ENCODE measurements at places on chromosomes 12 and 14.

- DNase-seq = peak; percentile 95
Observed at GRCh38 chr14:68137704-68138619, 318.4 kb downstream of the RAD51B start.

DNA sequence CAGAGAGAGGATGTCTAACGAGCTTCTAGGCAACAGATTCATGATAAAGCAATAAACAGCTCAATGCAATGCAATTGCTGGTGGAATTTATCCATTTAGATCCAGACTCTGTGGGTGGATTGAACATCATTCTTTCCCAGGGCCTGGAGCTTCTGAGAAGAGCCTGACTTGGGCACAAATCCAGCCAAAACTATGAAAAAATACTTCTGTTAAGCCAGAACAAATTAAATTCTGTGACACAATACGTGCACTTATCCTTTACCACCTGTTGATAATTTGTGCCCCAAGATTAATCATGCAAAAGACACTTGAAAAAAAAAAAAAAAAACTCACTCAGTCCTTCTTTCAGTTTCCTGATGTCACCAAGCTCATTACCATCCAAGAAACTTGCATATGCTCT is 446.0 kb upstream of the DCN start:
- no peak for DNase-seq

GRCh38 chr12:11633968-11634367 is 15.5 kb upstream of the ETV6 start:
- no peak for DNase-seq

GRCh38 chr12:81284137-81284536 is 206.3 kb downstream of the ACSS3 start:
- peak; percentile 4 for DNase-seq

DNA sequence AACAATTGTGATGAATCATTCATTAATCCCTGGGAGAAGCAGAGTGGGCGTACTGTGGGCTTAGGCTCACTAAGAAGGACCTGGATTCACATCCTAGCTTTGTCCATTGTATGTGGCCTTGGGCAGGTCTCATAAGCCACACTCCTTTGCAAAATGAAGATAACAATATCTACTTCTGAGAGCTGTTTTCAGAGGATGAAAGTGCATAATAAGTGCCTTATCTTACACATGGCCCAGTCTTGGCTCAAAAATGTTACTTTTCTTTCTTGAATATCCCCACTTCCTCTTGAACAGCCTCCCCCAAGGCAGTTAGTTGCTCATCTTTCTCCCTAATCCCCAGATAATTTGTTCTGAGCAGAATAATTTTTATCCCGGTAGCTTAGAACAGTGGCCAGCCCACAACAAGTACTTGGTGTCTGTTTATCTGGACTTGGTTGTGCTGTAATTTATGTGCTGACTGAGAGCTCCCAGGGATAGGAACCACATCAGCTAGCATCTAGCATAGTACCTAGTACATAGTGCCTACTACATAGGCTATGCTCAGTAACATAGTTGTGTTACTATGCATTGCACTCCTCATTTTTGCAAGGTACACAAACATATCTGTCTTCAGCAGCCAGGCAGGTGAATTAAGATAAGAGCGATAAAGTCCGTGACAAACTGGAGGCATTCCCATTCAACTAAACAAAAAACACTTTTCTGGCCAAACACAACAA is 61.7 kb upstream of the NUDT4 start:
- DNase-seq = peak; percentile 31

- DNase-seq = no peak
Observed at GRCh38 chr14:23719225-23719985, 83.2 kb downstream of the DHRS2 start.

- peak; percentile 0 for DNase-seq
Observed at GRCh38 chr14:81062816-81063215, 107.4 kb downstream of the TSHR start.

DNA sequence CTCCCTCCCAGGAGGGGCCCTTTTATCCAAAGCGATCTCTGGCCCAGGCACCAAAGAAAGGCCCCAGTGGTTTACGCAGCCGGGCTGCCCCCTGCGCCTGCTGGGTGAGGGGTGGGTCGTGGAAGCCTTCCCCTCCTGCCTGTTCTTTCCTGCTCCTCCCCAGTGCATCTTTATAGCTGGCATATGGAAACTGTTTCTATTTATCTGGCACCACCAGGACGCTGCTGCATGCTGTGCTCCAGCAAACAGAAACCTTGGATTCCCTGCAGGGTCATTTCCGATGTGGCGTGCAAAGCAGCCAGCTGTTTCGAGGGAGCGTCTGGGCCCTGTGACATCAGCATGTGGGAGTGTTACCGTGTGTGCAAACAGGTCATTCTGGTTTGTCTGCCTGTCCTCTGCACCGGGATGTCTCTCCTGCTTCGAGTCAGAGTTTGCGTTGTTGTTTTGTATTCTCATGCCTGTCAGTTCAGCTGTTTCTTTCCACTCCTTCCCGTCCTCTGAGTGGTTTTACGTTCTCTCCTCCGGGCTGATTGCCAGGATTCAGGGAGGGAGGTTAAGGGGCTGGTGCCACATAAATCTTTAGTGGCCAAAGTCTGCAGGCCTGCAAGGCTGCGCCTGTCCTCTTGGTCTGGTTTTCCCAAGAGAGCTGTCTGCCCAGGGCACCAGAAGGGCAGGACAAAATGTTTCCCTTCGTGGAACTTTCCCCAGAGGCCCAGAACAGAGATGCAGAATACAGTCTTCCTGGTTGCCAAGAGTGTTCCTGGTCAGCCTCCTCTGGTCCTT is 24.6 kb downstream of the TPCN1 start:
- DNase-seq = peak; percentile 93

DNA sequence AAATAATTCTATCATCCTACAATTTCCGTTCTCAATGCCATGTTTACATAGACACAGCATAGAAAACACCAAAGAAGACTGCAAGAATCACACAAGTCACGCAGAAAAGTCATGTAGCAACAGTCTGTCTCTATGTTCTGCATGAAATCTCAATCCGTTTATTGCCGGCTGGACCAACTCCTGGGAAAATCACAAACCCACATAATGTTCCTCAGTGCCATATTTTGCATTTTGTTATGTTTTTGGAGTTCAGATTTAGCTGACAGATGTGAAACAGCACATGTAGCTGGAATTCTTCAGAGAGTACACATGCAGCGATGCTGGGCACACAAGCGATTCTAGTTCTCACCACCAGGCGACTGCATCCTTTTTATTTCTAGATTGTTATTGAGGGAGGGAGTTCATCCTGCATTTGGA is 193.1 kb downstream of the APAF1 start:
- peak; percentile 2 for DNase-seq

GRCh38 chr12:108665608-108666202 is 32.0 kb upstream of the SELPLG start:
- no peak for DNase-seq

GRCh38 chr14:86787717-86788116 is 1205.3 kb downstream of the GALC start:
- DNase-seq = peak; percentile 65

DNA sequence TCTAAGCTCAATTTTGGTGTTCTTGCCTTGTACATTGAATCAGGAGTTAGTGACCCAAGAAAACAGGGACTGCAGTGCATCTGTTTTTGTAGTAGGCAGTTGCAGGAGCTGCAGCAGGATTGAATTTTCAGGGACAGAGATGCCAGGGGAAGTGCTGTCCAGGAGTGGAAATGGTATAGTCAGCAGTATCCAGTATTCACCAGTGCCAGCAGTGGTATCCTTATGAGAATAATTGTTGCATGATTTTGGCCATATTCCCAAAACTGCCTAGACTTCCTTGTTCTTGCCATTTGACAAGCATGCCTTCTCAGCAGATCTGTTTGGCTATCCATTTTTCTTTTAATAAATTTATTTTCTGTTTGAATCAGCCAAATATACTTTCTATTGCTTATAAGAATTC is 18.6 kb upstream of the ABCD2 start:
- DNase-seq = no peak

- peak; percentile 27 for DNase-seq
Observed at GRCh38 chr14:58978343-58978742, 210.1 kb upstream of the DAAM1 start.

DNA sequence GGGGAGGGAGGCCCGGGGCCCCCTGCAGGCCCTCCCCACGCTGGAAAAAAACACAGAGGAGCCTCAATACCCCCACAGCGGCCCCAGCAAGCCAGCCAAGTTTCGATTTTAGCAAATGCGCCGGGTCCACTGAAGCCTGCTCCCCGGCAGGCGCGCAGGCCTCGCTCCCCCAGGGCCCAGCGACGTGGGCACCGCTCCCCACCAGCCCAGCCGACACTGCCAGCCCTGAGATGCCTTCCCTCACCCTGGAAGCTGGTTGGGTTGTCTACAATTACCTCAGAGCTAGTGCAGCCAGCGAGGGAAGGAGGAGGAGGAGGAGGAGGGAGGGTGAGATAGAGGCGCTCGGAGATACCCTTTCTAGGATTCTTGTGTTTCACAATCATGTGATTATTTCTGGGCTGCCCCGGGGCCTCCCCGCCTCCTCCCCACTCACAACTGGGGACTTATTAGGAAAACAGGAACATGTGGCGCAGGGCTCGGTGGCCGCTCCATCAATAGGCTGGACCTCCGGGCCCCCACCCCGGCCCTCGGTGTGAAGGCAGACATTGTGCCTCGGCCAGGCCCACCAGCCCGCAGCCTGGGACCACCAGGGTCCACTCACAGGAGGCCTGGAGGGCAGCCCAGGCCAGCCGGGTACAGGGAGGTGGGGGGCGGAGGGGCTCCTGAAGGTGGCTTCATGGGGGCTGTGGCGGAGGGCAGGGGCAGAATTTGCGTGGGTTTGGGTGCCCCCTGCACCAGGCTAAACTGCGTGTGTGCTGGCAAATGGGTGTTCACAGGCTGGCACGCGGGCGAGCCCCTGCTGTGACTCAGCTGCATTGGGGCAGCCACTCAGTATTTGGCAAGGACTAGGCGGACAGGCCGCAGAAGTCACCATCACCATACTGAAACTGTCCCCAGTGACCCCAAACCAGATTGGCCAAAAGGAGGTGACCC is 109.9 kb downstream of the NCOR2 start:
- peak; percentile 44 for DNase-seq

- no peak for DNase-seq
Observed at GRCh38 chr12:49809906-49810389, 18.3 kb downstream of the NCKAP5L start.

GRCh38 chr12:2332236-2332635 is 279.4 kb downstream of the CACNA1C start:
- DNase-seq = peak; percentile 76

DNA sequence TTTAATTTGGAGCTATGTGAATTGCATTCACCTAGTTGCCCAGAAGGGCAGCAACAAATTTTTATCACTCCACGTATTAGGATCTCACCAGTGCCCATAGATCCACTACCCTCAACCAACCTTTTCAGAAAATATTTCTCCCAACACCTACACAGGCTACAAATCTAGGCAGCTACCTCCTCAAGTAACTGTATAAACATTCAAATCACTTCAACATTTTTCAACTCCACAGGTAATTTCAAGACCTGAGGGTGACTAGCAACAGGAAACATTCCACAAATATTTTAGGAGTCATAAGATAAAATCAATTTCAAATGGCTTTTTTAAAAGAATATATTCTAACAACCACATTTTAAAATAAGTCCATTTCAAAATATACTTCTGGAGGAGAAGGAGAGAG is 12.9 kb downstream of the PHLDA1 start:
- DNase-seq = no peak

DNA sequence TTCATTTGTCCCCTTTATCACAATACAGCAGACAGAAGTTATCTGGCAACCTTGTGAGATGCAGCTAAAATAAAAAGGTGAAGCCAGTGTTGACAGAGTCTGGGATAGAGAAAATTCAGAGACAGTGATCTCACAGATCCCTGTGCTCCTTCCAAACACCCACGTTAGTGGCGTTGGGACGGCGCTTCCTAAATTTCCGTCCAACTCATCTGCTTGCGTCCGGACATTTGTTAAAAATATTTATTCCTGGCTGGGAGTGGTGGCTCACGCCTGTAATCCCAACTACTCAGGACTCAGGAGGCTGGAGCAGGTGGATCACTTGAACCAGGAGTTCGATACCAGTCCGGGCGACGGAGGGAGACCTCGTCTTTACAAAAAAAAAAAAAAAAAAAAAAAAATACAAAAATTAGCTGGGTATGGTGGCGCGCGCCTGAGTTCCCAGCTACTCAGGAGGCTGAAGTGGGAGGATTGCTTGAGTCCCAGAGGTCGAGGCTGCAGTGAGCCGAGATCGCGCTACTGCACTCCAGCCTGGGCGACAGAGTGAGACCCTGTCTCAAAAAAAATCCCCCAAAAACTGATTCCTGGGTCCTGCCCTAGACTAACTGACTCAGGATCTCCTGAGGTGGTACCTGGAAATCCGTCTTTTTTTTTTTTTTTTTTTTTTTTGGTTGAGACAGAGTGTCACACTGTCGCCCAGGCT is 708 bp upstream of the TCTN1 start:
- no peak for DNase-seq

DNA sequence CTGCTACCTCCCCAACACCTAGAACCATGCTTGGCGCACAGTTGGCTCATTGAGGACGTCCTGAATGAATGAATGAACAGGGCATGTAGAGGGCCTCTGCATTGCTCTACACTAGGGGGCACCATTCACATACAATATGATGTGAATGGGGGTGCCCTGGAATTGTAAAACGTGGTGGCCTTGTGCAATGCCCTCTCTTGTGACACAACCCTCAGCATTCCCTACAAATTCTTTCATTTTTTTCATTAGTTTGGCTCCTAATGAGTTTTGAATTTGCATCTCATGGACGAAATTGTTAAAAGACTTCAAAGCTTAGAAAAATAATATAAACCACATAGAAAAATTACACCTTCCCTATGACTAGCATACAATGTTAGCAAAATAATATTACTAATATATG is 2.3 kb upstream of the DIO2 start:
- DNase-seq = peak; percentile 59

GRCh38 chr12:63308671-63309070 is 157.7 kb upstream of the AVPR1A start:
- no peak for DNase-seq

- no peak for DNase-seq
Observed at GRCh38 chr12:6235499-6235898, 35.3 kb downstream of the CD9 start.

DNA sequence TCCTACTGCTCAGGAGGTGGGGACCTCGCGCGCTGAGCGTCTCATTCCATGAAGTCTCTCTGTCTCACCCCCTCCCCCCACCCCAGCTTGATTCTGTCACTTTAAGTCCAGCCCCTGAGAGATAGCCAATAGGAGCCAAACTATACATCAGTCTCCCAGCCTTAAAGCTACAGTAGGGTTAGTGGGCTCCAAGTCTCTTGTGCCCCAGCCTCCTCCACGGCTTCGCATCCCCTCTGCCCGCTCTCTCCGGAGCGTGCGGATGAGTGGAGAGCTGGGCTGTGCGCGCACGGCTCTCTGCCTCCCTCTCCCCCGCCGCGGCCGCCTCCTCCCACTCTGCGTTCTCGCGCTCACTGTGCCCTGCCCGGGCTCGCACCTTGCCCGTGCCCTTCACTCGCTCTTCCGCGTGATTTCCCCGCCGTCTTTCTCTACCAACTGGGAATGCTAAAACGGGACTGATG is at the start of gene ESRRB:
Gene ESRRB, plus strand, starts transcription at position 191 of the 458 bp plus-strand sequence. Its CDS starts 265 bp downstream, at position 456.
- DNase-seq = peak; percentile 5

Measured in IMR-90 (cell line).